Stimulated activated CD8-positive, alpha-beta memory T cell treated with anti-CD3 and anti-CD28 coated beads, Interleukin-15, amount 100 ng/mL, for 4 hours (primary cell): ENCODE measurements at places on chromosomes 6 and 20.

DNA sequence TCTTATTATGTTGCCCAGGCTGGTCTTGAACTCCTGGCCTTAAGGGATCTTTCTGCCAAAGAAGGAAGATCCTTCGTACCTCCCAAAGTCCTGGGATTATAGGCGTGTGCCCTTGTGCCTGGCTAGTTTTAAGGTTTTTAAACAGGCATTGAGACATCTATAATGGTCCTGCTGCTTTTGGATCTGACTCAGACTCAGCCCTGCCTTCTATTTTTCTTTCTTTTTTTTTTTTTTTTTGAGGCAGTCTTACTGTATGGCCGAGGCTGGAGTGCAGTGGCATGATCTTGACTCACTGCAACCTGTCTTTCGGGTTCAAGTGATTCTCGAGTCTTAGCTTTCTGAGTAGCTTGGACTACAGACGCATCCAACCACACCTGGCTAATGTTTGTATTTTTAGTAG lies 73.7 kb downstream of the PHF20 start:
- DNase-seq: no peak

- DNase-seq: no peak
These were observed 383.6 kb downstream of the BCKDHB start for GRCh38 chr6:80489911-80490635.

DNA sequence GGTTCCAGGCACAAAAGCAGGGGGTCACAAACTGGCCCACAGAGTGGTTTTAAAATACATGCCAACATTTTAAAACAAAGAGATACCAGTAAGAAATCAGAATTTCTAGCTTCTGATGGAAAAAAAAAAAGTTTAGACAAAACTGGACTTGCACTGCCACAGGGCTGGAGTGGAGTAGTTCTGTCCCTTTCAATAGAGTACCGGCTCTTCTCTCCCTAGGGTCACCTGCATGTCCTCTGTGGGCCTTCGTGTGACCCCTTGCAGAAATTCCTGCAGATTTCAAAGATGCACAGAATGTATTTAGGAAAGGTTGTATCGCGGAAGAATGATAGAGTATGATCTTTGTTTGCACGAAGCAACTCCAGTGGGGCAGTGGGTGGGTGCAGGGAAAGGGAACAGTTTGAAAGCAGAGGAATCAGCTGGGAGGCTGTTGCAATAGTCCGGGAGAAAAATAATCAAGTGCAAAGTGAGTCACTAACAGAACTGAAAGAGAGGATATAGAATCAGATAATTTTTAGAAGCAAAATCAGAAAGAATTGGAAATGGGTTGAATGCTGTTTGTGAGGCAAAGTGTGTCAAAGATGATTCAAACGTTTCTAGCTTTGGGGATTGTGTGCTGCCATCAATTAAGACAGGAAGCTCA lies 97.3 kb upstream of the STXBP5 start:
- DNase-seq: no peak

- no peak for DNase-seq
These were observed 78.5 kb upstream of the AHI1 start for GRCh38 chr6:135576055-135576454.

DNA sequence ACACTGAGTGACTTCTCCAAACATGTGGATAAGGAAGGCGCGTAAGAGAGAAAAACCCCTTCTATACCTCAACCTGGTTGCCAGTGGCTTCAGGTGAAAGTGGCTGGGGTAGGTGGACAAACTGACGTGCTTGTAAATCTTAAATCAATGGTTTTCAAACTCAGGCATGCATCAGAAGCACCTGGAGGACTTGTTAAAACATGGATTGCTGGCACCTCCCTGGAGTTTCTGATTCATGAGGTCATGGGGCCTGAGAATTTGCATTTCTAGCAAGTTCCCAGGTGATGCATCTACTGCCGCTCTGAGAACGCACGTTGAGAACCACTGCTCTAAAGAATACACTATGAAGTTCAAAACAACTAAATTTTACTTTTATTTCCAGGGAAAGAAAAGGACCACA lies 31.9 kb upstream of the TAB2 start:
- no peak for DNase-seq

DNA sequence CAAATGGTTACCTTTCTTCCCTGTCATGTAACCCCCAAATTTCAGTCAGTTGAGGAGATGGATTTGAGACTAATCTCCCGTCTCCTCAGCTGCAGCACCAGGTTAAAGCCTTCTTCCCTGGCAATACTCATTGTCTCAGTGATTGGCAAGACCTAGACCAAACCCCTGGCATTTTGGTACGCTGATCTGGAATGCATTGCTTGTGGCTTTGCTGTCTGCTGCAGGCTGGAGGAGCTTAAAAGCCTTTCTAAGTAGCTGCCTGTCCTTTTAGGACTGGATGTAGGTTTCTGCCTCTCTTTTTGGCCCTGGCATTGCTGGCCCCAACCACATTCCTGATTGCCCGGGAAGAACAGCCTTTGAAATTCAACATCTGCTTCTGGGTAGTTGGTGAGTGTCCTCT lies 729.6 kb upstream of the GJE1 start:
- no peak for DNase-seq

- no peak for DNase-seq
These were observed 61.3 kb upstream of the ARID1B start for GRCh38 chr6:156715839-156716238.

DNA sequence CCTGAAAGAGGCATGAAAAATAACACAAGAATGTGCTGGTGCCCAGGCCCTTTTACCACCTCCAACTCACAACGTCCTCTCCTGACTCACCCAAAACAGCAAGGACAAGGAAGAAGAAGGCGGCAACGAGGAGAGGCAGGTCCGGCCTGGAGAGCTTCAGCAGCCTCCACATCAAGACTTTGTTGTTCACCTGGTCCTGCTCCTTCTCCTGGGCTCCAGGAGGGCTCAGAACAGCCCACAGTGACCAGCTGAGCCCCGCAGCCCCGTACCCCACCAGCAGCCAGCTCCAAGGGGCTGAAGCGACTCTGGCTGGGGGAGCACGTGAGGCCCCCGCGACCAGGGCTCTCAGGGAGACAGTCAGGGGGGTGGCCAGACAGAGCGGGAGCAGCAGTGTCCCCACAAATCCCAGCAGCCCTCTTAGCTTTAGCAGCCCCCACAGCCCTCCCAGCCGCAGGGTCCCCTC lies 857 bp downstream of the TAP2 start:
- DNase-seq: no peak

DNA sequence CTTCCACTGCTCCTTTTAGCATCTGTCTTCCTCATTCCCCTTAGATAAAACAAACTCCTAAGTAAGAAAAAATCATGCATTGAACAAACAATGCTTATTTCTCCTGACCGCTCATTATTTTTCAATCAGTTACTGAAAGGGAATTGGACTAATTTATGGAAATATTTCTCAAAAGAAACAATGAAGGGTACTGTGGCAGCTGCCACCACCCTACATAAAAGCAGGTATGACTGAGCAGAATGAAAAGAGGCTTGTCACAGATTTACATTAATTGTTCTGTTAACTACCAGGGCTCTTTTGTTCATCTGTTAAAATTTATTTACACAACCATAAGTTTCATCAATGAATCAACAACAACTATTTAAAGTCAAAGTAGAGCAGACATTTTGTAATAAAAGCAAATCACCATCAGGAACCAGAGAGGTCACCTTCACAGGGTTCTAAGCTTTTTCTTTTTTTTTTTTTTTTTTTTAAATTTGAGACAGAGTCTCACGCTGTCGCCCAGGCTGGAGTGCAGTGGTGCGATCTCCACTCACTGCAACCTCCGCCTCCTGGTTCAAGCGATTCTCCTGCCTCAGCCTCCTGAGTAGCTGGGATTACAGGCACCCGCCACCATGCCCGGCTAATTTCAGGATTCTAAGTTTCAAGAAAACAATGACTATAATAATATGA lies 204.0 kb downstream of the PTPRK start:
- DNase-seq: no peak

GRCh38 chr6:135006386-135006914 lies 48.2 kb downstream of the HBS1L start:
- DNase-seq: no peak

DNA sequence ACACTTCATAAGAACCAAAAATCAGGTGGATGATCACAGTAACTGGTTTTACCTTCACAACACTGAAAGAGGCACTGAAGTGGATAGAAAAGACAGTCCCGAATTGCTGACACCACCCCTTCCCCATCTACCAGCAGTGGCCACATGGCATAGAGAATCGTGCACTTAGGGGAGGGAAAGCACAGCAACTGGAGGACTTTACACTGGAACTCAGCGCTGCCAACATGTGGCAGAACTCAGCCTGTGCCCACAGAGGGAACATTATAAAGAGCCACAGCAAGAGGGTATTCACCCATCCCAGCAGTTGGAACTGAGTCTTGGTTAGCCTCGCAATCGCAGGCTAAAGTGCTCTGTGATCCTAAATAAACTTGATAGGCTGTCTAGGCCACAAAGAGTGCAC lies 6.5 kb upstream of the KIAA1586 start:
- DNase-seq: no peak
